Stimulated activated CD8-positive, alpha-beta memory T cell treated with anti-CD3 and anti-CD28 coated beads, Interleukin-12 subunit alpha, Interleukin-12 subunit beta, amount 100 ng/mL, for 4 hours (primary cell): ENCODE measurements at places on chromosomes 7 and 10.
A peak's percentile ranks its signal among the peaks of the same experiment; 100 is the strongest.

- no peak for DNase-seq
Measured at GRCh38 chr7:41889040-41889439, 186.2 kb upstream of the INHBA start.

GRCh38 chr7:11910253-11910652 lies 78.3 kb upstream of the THSD7A start:
- no peak for DNase-seq

DNA sequence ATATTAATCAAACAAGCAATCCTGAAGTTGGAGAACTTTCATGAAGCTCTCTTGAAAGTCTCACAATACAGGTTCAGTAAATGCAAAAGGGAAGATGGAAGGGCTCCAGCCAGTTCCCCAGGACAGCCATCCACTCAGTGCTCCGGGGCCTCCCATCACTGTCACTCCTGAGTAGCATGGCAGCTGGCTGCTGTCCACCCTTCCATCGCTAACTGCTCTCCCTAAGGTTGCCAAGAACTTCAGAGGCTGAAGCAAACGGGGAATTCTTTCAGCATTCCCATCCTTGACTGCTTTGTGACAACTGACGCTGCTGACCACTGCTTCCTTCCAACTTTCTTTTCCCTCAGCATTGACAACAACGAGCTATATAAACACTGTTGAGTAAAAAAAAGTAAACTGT lies 69.1 kb downstream of the VPS41 start:
- no peak for DNase-seq

DNA sequence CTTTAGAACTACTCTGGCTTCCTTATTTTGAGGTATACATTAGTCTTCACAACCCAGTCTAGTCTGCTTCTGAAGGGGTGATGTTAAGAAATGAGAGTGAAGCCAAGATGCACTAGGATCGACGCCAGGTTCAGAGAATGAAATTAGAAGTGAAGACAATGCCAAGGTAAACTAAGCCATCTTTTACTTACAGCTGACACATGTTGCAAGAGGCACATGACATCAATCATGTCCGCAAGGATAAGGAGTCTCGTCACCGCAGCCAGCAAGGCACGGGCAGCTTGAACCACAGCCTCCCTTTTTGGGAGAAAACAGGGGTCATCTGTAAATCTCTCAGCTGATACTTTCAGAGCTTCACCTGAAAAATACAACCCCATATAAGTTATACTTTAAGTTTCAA lies 156.7 kb downstream of the CTNNA3 start:
- no peak for DNase-seq

- DNase-seq = no peak
Measured at GRCh38 chr10:50470798-50471582, 152.8 kb downstream of the SGMS1 start.

GRCh38 chr10:95415621-95416031 lies 124.8 kb upstream of the PDLIM1 start:
- DNase-seq = no peak

- no peak for DNase-seq
Measured at GRCh38 chr7:100911484-100911883, 15.8 kb upstream of the ACHE start.

DNA sequence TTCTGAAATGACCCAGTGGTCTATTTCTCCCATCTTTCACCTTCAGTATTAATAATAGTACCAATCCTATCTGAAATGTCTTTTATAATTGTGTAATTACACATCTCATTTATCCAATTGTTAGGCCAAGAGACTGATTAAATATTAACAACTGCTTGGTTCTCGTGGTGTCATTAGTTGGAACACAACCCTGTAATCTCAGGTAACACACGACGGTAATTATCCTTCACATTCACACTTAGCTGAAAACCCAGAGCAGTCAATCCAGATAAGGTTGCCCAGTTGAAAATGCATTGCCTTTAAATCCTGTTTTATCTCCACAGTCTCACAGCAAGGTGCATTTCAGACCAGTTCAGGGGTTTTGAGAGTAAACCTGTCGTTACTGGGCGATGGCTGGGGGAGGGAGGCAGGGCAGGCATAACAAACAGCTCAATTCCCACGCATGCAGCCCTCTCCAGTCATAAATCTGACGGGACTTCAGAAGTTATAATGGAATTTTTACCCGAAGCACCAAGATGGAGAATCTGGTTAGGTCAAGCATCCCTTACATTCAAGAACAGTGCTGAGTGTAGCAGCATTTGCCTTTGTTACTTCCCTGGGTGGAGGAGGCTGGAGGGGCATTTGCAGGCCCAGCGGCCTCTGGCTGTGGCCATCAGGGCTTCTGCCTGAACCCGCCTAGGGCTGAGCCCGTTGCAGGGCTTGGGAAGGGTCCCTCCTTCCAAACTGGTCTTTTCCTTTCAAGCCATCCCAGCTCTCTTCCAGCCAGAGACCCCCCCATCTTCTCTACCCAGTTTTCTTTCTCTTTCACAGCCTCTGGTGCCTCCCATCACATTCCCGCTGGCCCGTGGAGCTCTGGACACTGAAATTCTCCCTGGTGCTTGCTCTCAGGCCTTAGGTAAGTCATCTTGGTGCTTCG lies 201.0 kb upstream of the LYZL2 start:
- no peak for DNase-seq

- DNase-seq = no peak
Measured at GRCh38 chr7:45915606-45916005, 5.5 kb downstream of the IGFBP3 start.

DNA sequence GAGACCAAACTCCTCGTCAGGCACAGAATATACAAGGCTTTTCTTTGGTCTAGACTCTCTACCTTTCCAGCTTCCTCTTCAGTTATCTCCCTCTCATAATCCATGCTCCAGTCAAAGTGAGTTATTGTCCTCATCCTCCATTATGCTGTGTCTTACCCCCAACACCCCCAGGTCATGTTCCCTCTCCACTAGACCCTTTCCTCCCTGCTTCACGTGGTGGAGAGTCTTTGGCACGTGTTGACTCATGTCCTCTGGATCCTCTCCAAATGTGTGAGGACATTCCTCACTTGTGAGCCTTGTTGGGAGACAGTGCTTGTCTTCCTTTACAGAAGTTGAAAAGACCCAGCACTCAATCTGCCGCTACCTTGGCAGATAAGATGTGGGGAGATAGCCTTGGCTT lies 36.0 kb upstream of the DLD start:
- DNase-seq = no peak

GRCh38 chr10:132878730-132879407 lies 63.5 kb downstream of the CFAP46 start:
- DNase-seq = no peak

DNA sequence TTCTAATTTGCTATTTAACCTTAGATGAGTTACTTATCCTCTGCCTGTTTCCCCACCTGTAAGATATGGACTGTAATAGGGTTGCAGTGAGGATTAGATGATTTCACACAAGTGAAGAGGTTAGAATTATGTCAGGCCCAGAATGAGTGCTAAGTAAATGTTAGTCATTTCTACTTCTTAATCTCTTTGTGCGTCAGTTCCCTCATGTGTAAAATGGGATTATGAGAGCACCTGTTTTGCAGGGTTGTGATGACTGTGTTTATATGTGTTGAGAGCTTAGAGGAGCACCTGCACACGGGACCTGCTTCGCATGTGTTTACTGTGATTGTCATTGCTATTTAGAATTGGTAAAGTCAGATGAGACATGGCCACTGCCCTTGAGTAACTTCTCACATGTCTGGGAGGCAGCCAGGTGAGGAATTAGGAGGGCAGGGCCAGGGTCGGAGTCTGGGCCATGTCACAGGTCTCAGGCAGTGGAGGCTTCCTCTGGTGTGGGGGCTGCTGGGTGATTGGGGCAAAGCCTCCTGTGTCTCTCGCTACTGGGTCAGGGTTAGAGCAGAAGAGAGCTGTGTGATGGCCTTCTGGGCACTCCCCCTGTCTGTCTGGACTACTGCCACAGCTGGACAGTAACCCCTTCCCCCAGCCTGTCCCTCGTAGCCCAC lies 106.7 kb downstream of the WDFY4 start:
- no peak for DNase-seq

- DNase-seq = no peak
Measured at GRCh38 chr7:77757589-77757988, 40.6 kb downstream of the TMEM60 start.

DNA sequence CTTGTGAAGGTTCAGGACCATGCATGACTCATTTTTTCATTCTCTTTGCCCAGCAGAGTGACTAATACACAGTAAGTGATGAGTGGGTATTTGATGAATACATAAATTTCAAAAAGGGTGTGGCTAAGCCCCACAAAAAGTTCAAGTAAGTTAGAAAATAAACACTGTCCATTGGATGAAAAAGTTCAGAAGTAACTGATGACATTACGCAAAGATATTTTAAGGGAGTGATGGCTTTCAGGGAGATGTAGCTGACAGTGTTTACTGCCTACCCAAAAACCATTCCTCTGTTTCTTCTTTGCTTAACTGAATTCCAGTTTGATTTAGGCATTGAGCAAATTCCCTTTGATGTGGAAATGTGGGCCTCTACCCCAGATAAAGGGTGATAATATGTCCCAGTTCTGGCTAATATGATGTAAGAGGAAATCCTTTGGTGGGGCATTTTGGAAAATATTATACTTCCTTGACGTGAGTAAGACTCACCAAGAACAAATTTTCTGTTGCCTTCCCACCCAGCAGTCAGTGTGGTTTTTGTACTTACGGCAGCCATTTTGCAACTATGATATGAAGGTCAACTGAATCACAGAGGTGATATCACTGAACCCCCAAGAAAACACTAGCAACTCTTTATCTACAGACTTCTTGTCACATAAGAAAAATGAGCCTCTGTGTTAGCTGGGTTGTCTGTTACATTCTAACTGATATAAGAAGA lies 29.0 kb upstream of the EBLN1 start:
- DNase-seq = no peak

DNA sequence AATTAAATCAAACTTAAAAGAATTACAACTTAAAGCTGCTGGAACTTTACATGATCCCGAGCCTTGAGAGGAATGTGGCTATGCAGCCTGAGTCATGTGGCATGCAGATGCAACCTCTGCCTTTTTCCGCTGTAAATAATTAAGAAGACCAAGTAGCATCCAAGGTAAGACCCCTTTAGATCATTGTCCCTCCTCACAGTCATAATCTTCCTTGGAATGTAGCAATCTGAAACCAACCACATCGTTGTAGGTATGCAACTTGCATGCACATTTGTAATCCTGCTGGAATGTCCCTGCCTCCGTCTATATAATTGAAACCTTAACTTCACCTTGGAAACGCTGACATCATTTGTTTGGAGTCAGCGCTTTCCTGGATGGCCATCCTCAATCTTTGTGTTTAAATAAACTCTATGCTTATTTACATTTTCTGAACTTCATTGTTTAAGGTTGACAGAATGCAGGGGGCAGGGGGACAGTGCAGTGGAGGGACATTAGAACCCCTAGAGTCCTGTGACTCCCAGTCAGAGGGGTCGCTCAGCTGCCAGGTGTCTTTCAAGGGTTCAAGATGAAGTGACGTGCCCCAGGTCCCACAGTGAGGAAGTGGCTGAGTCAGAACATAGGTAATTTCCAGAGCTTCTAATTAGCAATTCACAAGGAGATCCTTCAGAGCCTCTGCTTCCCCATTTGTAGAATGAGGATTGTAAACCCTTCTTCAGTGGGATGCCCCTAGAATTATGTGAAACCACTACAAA lies 110.7 kb downstream of the RALA start:
- DNase-seq = no peak

GRCh38 chr10:48634198-48634983 lies 29.5 kb upstream of the ARHGAP22 start:
- DNase-seq = peak; percentile 29

GRCh38 chr7:158157460-158157859 lies 430.2 kb downstream of the PTPRN2 start:
- DNase-seq = no peak

DNA sequence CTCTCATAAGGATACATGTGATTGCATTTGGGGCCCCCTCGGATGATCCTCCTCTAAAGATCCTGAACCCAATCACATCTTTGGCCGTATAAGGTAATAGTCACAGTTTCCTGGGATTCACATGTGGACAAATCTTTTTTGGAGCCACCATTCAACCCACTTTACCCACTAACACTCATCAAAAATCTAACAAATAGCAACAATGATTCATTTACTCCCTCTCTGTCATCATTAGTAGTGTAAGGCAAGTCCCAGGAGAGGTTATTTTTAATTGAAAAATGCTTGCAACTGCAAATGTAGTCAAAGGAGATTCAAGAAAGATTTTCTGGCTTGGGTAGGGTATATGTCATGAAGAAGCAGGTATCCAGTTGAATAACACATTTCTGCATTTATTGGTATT lies 9.9 kb upstream of the SMKR1 start:
- DNase-seq = no peak

- no peak for DNase-seq
Measured at GRCh38 chr10:116596062-116596461, 5.3 kb downstream of the PNLIPRP1 start.

- no peak for DNase-seq
Measured at GRCh38 chr10:1078668-1079067, 22.5 kb downstream of the WDR37 start.

GRCh38 chr7:87709258-87709657 lies 81.1 kb downstream of the RUNDC3B start:
- no peak for DNase-seq

DNA sequence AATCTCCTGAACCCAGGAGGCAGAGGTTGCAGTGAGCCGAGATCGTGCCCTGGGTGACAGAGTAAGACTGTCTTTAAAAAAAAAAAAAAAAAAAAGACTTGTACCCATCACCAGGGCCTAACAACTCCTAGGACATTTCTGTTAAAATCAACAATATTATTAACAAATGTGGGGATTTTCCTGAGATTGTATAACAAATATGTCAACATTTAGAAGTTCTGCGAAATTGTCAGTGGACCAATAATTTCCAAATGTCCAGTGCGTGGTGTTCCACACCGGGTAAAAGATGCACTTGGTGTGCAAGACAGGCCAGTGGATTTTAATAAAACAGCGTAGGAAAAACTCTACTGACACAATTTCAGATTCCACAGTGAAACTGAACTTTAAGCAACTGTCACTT lies 71.1 kb downstream of the TNS3 start:
- DNase-seq = no peak

GRCh38 chr10:4650582-4650981 lies 175.4 kb upstream of the AKR1E2 start:
- no peak for DNase-seq

DNA sequence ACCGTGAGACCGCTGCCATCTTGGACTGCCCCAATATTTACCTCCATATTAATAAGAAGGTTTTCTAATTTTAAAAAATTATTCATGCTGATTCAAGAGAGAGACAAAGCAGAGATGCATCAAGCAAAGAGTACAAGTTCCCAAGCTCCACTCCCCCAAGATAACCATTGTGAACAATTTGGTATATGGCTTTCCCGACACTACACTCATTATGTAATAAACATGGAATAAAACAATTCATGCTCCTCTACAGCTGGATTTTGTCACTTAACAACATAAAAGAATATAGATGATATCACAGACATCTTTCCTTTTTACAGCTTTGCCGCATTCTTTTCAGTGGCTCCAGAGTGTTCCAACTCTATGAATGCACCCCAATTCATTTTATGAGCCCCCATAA lies 307.6 kb downstream of the FGFR2 start:
- no peak for DNase-seq
